ENCODE measurements at places on chromosomes 6 and 20.

DNA sequence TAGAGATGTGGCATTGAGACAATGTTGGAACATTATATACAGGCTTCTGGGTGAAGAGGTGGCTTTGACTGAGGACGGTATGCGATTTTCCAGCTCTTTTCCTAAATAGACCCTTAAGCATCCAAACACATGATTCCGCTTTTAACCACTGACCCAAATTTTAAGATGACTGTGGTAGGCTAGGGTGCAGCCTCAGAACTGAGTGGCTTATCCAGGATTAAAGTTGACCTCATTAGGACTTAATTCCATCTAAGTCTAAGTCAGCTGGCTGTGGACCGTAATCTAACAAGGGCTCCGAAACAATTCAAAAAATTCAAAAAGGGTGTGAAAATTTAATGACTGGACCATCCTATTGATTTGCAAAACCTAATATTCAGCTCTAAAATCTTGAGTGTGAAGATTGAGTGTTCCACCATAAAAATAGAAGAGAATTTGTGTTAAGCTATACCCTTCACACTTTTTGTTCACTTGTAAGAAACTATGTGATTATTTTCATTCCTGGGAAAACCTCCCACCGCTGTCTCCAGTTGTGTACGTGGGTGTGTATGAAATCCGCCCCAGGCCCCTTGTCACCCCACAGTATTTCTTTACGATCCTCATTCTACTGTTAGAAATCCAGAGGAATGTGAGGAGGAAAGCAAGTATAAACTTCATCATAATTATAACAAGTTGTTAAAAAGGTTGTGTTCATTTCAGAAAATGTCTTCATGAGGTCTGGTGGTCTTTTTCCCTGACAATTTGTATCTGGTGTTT, 2.7 kb downstream of the PCMTD2 start:
- DNase-seq: no peak

DNA sequence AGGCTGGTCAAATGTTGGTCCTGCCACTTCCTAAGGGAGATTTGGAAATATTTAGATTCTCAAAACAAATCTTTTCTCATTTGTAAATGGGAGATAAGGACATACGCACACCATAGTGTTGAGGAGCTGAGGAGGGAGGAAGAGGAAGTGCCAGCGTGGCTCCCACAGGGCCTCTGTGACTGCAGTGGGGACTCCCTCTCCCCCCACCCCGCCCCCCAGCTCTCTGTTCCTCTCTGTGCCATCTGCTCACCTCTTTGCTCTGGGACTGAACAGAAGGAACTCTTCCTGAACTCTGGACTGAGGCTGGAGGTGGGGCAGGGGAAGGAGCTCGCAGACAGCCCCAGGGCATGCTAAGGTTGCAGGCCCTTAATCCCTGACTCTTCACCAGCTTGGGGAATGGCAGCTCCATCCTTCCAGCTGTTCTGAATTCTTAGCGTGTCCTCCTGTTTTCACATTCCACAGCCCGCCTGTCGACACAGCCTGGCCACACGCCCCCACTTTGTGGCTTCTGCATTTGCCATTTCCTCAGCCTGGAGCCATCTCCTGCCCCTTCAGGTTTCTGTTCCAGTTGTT, 11.4 kb downstream of the DDX27 start:
- no peak for DNase-seq

DNA sequence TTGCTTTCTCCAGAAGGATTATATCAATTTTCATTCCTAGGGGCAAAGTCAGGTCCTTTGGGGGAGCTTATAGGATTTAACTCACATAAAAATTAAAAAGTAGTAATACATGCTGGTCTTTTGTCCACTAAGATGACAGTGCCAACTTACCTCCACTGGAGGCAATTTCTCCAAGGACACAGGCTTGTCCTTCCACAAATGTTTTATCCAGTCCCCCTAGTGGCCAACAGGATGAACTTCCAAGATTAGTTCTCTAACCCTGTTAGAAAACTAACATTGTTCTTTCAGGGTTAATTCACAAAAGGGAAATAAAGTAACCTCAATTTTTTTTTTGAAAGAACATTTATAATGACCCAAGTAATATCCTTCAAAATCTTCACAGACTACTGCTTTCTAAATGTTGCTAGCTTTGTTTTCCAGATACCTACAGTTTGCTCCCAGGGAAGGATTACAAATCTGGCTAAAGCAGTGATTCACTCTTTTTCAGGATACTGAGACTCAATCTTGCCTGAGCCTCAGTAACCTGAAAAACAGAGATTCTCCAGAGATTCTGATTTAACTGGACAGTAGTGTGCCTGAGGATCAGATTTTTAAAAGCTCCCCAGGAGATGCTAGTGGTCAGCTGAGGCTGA, 31.7 kb upstream of the UBR2 start:
- no peak for DNase-seq

DNA sequence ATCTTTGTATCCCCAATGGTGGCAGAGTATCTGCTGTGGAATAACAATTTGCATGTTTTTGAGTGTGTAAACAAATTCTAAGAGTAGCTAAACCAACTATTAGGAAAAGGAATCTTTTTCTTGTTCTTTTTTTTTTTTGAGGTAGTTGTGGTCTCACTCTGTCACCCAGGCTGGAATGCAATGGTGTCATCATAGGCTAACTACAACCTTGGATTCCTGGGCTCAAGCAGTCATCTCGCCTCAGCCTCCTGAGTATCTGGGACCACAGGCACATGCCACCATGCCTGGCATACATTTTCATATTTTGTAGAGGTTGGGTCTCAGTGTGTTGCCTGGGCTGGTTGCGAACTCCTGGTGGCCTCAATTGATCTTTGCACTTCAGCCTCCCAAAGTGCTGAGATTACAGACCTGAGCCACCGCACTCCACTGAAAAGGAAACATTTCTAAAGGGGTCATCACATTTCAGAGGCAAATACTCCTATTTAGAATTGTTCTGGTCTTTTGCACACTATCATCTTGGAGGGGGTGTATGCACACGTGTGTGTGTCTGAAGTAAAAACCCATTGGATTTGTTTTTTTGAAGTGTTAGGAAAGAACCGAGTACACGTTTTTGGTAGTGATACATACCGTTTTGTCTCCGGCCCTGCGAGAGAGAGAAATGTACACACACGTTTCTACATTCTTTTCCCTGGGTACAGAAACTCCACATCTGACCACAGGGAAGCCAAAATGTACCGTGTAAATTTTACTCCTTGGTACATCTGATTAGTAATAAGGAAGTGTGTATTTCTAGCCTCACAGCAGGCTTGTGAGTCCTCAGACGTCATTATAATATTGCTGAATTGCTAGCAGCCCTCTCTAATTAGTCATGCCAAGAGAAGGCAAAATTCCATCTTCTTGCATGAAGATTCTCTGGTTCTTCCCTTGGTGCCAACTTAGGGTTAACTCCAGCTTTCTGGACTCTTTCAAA, 183.6 kb downstream of the JARID2 start:
- DNase-seq: no peak

DNA sequence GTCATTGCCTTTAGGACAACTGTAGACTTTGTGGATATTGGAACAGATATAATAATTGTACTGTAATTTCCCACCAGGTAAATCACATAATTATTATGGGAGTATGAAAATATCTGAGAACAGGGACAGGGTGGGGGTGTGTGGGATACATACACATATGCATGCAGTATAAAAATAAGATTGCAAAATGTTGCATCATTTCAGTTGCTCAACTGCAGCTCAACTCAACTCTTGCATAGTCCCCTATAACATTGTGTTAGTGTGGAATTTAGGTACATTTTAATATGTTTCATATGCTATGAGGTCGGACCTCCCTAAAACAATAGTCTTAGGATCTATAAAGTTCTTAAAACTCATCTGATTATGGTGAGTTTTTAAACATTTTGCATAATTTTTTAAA, 275.0 kb upstream of the FLRT3 start:
- no peak for DNase-seq

DNA sequence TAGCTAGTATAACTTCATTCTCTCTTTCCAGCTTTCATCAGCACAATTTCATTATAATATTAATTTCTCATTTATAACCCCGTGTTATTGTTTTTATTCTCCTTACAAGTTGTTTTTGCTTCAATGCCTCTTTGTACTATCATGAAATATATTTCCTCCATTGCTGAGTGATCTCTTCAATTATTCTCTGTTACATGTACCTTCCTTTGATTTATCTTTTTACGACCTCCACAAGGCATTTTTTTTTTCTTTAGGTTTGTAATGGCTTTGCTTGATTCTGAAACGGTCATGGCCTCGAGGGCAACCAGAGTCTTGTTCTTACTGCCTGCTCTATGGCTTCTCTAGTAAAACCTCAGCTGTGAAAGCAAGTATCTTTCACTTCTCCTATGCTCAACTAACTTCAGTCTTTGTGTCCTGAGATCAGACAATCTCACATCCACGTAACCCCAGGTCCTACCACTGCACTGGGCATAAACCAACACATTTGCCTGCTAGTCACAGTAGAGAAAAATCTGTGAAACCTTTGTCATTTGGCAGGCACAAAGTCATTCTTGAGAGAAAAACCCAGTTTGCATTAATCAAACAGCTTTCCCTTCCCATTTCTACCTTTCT, 119.9 kb downstream of the UST start:
- DNase-seq: no peak

GRCh38 chr6:41892921-41893564, 2.1 kb downstream of the USP49 start:
- no peak for DNase-seq
